T-helper 17 cell (primary cell): ENCODE measurements at places on chromosomes 5 and 9.
A peak's percentile ranks its signal among the peaks of the same experiment; 100 is the strongest.

GRCh38 chr5:66891184-66891925, 295.2 kb downstream of the MAST4 start:
- DNase-seq, result no peak
- peaks cover 15% of the 10 kb centered on the region for H3K27me3 ChIP-seq
- H3K4me3 ChIP-seq, result no peak overlapping the region
- no peak overlapping the region for H3K27ac ChIP-seq
- peaks cover 4% of the 10 kb centered on the region for H3K36me3 ChIP-seq

DNA sequence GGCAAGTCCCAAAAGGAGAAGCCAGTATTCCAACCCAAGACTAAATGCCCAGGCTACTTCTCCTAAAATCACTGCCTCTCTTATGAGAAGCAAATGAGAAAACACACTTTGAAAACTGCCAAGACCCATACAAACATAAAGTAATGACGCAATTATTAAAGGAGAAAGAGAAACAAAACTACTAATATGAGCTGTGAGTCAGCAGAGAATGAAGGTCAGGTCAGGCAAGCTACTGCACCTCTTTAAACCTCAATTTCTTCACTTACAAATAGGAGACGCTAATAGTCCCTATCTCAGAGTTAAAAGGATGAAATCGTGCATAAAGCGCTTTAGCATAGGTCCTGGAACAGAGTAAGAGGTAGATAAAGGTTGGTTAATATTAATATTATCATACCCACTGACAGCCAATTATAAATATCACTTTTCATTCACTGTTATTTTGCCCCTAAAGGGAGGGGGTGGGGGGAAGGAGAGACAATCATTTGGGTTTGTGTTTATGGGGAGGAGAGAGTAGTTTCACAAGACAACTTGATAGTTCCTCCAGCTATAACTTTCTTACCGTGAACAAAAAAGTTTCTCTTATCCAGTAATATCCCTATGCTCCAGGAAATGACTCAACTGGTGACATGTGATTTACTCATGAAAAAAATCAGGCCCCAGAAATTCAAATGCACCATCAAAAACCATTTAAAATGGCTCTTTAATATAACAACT, 3.6 kb downstream of the PSMB7 start:
- DNase-seq, result no peak
- peaks cover 25% of the 10 kb centered on the region for H3K4me1 ChIP-seq
- no peaks in the 10 kb centered on the region for H3K27me3 ChIP-seq
- peaks cover 5% of the 10 kb centered on the region for H3K36me3 ChIP-seq
- H3K27ac ChIP-seq, result no peak overlapping the region

GRCh38 chr9:114108016-114108833, 9.1 kb upstream of the KIF12 start:
- no peaks in the 10 kb centered on the region for H3K36me3 ChIP-seq
- no peak for DNase-seq
- H3K27ac ChIP-seq, result no peak overlapping the region
- H3K4me1 ChIP-seq, result peaks cover 5% of the 10 kb centered on the region

GRCh38 chr5:14211818-14212803, 69.0 kb downstream of the TRIO start:
- H3K4me1 ChIP-seq, result no peaks in the 10 kb centered on the region
- H3K36me3 ChIP-seq, result peaks cover 5% of the 10 kb centered on the region
- H3K27ac ChIP-seq, result peak overlapping the region; percentile 47
- DNase-seq, result no peak
- H3K4me3 ChIP-seq, result no peak overlapping the region

- DNase-seq, result no peak
- no peaks in the 10 kb centered on the region for H3K36me3 ChIP-seq
- H3K27me3 ChIP-seq, result peaks cover 17% of the 10 kb centered on the region
- H3K4me3 ChIP-seq, result no peak within 1 kb of the TSS
- no peak within 1 kb of the TSS for H3K27ac ChIP-seq
- no peaks in the 10 kb centered on the region for H3K4me1 ChIP-seq
These were observed at the start of gene NME5 for GRCh38 chr5:138138949-138139780. NME5 (minus strand) TSS chr5:138139428; CDS start chr5:138138780, 648 bp downstream.

DNA sequence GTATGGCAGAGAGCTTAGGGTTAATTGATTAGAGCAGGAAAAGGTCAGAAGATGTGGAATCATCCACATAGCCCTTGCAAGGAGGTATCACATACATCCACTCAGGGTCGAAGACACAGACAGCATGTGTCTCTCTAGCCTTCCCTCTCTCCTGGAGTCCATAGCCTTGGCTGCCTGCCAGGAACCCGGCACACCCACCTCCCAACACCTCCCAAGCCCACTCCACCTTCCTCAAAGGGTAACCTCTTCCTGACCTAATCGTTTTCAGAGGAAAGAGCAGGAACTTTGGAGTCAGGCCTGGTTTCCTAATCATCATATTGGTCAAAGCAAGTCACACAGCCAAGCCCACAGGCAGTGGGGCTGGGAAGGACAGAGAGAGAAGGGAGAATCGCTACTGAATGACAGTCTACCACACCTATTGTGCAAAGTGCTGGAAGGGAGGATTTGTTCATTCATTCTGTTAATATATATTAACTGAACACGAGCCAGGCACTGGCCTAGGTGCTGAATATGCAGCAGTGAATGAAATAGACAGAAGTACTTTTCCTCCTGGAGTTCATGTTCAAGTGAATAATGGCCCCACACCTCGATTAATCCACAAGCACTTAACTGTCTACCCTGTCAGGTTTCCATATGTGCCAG, 107.8 kb downstream of the KCNIP1 start:
- H3K27me3 ChIP-seq, result peaks cover 49% of the 10 kb centered on the region
- H3K4me3 ChIP-seq, result no peak overlapping the region
- DNase-seq, result no peak
- H3K27ac ChIP-seq, result no peak overlapping the region
- H3K36me3 ChIP-seq, result no peaks in the 10 kb centered on the region
